ENCODE measurements at places on chromosomes 7 and 10. TPM values are rescaled to one million over a fixed set of nuclear protein-coding genes. Genes with fewer than 3 reads are reported as not detected.

The CYP2C18 gene
- not detected for total RNA-seq

The SPDYE9 gene
- not detected for total RNA-seq

The CHN2 gene
- total RNA-seq, result 3.1 TPM

The AKR1C4 gene
- total RNA-seq, result not detected

The IQUB gene
- total RNA-seq, result 0.07 TPM

The PLEKHS1 gene
- not detected for total RNA-seq

The EBLN1 gene
- not detected for total RNA-seq

The PRSS2 gene
- 0.97 TPM for total RNA-seq

The GSTO2 gene
- 20.6 TPM for total RNA-seq

The CCDC7 gene
- total RNA-seq, result 2.7 TPM

The KIF11 gene
- 44.2 TPM for total RNA-seq

The ADRA2A gene
- total RNA-seq, result 4.3 TPM

The ADAM8 gene
- total RNA-seq, result 1.3 TPM

The MYH16 gene
- not detected for total RNA-seq

The HOXA2 gene
- total RNA-seq, result not detected

The DOCK1 gene
- total RNA-seq, result 47.9 TPM

The FAM237B gene
- not detected for total RNA-seq

The FGFBP3 gene
- total RNA-seq, result 10.5 TPM

The SLC26A5 gene
- not detected for total RNA-seq

The SNX10 gene
- total RNA-seq, result 16.2 TPM

The EBF3 gene
- 1.4 TPM for total RNA-seq

The CALHM1 gene
- not detected for total RNA-seq

The TRIM73 gene
- 1.4 TPM for total RNA-seq
